ENCODE measurements at places on chromosomes 1 and 21.

DNA sequence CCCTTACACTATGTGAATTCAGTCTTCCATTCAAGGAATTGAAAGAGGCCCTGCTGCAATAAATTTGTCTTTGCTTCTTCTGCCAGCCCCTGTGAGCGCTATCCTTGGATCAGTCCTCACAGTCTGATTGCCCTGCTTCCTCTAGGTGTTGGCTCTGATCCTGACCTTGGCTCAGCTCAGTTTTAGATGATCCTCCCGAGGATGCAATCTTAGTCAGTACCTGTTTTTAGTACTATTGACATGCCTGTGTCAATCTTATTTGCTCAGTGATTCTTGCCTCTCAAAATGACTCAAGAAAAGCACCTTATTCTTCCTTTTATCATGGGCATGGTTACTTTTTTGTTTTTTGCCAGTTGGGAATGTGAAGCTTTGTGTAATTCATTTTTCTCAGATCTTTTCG, 101.4 kb upstream of the KCNK1 start:
- DNase-seq, result no peak

- no peak for DNase-seq
Measured at GRCh38 chr21:33412832-33413519, 9.8 kb downstream of the IFNGR2 start.

GRCh38 chr1:175399795-175400194, 207.2 kb upstream of the KIAA0040 start:
- DNase-seq, result no peak

DNA sequence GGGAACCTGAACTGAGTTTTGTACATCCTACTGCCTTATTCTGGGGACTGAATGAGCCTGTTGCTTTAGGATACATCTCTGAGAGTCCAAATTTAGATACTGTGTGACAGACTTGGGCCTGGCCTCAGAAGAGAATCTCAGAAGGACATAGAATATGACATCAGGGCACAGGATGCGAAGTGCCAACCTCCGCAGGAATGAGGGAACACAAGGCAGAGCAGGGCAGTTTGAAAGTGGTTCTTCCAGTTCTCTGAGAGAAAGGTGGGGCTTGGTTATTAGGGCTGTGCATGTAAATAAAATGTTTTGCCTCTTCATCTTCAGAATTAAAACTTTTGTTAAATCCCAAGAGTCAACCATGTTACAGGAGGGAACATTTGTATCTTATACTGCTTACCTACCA, 23.1 kb downstream of the TRAF5 start:
- no peak for DNase-seq

DNA sequence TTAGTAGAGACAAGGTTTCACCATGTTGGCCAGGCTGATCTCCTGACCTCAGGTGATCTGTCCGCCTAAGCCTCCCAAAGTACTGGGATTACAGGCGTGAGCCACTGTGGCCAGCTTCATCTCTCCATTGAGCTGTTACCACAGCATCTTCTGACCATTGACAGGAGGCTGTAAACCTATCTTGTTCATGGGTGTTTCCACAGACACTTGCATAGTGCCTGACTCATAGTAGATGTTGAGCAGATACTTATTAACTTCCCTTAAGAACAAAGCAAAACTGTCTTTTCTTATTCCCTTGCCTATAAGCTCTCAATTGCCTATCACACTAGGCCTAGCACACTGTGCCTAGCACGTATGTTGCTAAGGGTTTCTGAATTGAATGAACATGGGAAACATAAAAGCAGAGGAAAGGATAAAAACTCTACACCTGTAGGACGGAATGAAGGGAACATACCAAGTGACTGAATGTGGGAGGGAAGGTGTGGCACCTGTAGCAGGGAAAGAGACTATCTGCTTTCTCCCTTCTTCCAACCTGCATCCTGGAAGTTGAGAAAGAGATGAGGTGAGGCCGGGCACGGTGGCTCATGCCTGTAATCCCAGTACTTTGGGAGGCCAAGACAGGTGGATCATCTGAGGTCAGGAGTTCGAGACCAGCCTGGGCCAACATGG, 1.2 kb upstream of the C1orf54 start:
- DNase-seq, result no peak

DNA sequence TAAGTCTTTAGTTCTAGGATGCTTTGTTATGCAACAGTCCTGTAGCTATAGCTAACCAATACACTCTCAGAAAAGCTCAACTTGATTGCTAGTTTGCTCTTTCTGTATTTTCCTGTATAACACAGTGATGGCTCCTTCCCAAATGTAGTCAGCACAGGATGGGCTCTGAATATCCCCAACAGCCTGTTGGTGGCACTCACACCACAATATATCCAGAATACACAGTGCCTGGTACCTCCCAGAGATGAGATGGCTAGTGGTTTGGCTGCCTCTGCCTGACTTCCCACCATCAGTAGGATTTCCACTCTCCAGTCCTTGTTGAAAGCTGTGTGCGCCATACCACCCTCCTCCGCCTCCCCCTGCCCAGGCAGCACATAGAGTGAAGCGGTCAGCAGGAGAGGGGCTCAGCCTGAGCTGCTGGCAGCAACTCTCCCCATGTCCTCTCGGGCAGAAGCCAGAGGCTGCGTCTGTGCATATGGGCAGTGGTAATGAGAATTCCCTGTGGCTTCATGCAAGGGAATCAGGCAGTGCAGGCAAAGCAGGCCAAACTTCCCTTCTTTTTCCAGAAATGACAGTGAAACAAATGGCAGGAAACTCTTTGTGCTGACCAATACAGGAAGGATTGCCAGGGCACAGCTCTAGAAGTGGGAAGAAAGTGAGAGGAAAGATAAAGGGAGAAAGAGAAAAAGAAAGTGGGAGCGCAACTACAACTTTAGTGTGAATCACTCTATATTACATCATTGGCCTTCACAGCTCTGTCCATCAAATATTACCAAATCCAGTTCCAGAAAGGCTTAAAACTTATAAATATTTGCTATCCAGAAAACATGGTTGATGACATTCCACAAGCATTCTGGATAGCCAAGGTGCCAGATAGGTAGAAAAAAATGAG, 49.7 kb downstream of the LMX1A start:
- DNase-seq, result no peak

GRCh38 chr1:245615001-245615400, 460.2 kb downstream of the KIF26B start:
- DNase-seq, result peak; percentile 12

DNA sequence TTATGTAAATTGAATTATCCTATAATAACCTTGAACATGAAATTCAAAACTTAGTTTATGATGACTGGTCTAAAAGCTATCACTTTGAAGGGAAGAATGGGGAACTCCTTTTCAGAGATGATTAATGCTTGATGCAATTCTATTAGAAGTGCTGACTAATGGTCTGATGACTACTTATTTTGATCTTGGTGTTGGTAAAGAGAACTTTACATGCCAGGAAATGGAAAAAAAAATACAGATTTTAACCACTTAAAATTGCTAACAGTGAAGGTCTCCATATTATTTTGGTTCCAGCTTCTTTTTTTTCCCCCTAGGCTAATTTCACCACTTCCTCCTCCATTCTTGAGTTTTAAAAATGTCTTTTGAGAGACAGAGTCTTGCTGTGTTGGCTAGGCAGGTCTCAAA, 22.9 kb downstream of the S1PR1 start:
- peak; percentile 73 for DNase-seq

DNA sequence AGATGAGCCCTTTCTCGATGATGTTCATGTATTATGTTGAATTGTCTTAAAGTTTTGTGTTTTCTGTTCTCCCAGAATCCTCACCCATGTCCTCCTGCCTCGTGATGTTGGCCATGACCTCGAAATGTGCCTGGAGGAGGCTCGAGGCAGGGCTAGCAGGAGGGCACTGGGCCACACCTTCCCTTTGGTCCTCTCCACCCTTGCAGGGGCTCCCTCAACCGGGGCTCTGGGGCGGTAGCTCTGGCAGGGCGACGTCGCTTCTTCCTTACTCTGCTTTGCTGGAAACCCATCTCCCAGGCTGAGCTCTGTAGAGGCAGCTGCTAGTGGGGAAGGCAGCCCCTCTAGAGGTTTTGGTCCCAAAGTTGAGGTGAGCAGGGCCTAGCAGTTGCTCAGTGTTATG, 14.3 kb downstream of the TFF3 start:
- no peak for DNase-seq

DNA sequence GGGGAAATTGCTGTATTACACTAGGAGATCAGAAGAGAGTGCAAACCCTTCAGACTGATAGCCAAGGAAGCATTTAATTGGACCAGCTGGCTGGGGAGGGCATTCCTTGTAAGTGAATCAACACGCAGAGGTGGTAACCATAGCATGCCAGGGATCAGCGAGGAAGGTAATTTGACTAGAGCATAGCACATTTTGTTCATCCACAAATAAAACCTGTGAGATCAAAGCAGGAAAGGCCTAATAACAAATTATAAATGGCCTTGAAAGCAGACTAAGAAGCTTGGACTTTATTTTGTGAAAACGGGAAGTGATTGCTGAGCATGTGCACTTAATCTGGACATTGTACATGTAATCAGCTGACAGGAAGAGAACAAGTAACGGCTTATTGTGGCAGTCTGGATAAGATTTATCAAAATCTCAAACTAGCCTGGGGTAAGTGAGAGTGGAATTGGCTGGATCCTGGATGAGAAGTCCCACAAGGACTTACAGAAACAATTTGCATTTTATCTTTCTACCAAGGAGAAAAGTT, 11.7 kb upstream of the CD55 start:
- DNase-seq, result peak; percentile 73

DNA sequence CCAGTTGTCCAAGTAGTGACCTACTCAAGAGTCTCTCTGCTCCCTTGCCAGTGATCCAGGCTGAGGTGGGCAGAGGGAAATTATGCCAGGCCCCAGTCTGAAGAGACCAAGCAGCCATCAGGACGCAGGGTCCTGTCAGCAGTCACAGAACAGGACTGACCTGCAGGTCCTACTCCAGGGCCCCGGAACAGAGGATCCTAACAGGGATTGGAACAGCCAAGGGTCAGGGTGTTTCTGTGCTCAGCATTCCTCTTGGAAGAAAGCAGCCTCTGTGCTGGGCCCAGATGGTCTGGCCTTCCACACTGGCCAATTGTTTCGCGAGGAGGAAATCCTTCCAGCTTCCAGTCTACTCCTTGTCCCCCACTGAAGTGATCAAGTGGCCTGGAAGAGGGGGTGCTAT, 41.6 kb upstream of the USP1 start:
- DNase-seq, result no peak

DNA sequence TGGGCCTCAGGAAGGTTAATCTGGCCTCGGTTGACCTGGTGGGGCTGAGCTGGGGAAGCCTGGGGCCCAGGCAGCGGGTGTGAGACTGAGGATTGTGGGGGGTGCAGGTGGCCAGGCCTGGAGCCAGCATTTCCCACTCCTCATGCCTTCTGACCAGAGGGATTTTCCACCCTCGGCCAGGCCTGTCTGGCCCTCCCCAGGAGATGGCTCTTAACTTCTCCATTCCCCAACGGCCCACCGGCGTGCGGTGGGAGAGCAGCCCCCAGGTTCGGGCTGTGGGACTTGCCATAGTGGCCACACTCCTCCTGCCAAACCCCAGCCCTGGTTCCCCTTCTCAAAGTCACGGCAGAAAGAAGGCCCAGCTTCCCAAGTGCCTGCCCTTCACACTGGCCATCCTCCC, 126.5 kb upstream of the RUNX3 start:
- DNase-seq, result no peak

DNA sequence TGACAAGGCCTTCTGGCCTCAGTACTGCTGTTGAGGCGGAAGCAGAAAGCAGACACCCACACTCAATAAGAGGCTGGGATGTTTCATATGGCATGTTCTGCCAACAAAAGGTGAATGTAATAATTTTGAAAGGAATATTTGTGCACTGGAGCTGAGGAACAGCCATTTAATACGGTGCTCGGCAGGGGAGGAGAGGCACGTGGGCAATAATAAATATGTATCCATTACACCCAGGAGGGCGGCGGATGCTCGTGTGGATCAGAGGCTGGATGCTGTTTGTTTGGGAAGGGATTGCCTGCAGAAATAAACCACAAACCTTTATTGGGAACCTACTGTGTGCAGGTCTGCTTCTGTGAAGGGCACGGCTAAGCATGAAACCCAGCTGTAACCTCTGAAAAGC, 92.0 kb downstream of the VWA5B1 start:
- DNase-seq, result no peak

DNA sequence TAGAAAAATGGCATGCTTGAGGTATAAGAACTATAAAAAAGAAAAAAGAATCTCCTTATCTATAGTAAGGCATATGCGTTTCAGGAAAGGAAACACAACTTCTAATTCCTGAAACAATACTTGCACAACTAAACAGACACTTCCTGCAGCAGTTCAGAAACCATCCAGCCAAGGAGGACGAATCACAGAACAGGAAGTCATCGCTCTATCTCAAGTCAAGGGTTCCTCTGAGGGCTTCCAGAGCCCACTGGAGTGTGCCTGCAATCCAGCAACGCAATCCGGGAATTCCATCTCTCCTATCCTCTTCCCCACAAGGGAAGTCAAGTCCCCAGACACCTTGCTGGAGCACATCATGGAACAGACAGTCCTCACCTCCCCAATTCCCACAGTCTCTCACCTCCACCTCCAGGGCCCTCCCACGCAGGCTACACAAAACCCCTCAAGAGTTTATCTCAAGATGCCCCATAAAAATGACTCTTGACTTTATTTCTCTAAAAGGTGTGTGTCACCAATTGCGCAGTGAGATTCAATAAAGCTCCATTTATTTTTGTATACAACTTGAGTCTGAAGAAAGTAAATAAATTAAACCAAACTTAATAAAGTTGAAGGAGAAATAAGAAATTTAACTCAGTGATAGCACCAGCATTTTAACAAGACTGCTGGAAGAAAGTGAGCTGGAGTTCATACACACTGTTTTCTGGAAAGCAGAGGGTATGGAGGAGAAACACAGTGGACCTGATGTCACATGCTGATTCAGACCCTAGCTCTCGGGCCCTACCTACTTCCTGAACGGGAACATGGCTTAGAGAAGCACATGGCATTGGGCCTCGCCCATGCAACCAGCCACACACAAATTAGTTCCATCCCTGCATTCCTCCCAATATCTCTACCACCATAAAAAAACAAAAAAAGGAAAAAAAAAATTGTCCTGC, 39.9 kb downstream of the SIPA1L2 start:
- DNase-seq, result peak; percentile 33

- peak; percentile 23 for DNase-seq
Measured at GRCh38 chr1:89198491-89199072, at the start of gene GBP4. Gene GBP4, minus strand, starts transcription at chr1:89198942. Its CDS starts 108 bp downstream, at chr1:89198834.

- DNase-seq, result no peak
Measured at GRCh38 chr1:28306301-28306949, 22.4 kb upstream of the MED18 start.

GRCh38 chr1:203046984-203047630, 20.8 kb downstream of the PPFIA4 start:
- peak; percentile 75 for DNase-seq

- peak; percentile 56 for DNase-seq
Measured at GRCh38 chr1:19577036-19577435, 67.1 kb upstream of the NBL1 start.

GRCh38 chr21:46111193-46111571, 13.3 kb downstream of the COL6A2 start:
- no peak for DNase-seq

- DNase-seq, result no peak
Measured at GRCh38 chr1:150006881-150007421, 3.6 kb downstream of the OTUD7B start.

DNA sequence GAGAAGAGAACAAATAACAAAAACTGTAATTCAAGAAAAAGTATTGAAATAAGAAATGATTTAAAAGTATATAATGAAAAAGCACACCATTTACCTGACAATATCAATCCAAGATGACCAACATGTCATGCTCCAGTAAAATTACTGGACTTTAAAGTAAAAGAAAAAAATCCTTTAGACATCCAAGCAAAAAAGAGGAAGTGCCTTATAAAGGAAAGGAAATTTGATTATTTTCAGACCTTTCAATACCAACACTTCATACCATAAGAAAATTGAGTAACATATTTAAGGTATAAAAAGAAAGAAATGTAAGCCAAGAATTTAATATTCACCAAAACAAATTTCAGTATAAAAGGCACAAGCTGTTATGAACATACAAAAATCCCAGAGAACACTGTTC, 46.2 kb upstream of the SSX2IP start:
- no peak for DNase-seq
